ENCODE measurements at places on chromosomes 1 and 21.

- no peak for DNase-seq
Observed at GRCh38 chr1:234769986-234770795, 160.2 kb upstream of the IRF2BP2 start.

DNA sequence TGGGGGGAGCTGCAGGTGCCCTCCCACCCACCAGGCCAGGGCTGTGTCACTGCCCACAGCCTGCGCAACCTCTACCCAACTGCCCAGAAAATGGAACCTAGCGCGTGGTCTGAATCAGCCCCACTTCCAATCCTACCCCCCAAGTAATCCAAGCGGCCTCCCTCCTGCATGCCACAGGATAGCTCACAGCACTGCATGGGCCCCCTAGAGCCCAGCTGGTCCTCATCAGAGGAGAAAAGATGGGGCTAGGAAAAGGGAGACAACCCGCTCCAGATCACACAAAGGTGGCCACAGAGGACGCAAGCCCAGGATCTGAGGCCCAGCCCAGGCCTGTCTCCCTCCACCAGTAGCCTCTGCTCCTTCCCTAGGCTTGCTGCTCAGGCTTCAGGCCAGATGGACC, 6.2 kb downstream of the ADGRB2 start:
- DNase-seq: no peak

GRCh38 chr21:25453524-25453923, 153.8 kb downstream of the MRPL39 start:
- no peak for DNase-seq

- DNase-seq: no peak
Observed at GRCh38 chr1:118751166-118751565, 237.0 kb downstream of the TBX15 start.

DNA sequence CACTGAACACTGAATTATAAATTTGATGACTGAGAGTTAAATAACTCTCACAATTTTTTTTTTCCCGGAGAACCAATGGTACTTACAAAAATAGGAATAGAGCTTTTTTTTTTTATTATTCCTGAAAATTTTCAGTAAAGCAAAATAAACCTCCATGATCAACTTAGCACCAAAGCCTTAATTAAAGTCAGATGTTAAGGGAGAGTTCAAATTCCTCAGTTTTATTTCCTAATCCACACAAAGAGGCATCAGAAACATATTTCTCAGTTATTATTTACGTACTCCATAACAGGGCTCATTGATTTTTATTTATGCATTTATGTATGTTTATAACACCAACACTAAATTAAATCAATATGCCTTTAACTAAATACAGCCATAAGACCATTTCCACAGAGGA, 55.5 kb downstream of the PLPPR5 start:
- DNase-seq: no peak

DNA sequence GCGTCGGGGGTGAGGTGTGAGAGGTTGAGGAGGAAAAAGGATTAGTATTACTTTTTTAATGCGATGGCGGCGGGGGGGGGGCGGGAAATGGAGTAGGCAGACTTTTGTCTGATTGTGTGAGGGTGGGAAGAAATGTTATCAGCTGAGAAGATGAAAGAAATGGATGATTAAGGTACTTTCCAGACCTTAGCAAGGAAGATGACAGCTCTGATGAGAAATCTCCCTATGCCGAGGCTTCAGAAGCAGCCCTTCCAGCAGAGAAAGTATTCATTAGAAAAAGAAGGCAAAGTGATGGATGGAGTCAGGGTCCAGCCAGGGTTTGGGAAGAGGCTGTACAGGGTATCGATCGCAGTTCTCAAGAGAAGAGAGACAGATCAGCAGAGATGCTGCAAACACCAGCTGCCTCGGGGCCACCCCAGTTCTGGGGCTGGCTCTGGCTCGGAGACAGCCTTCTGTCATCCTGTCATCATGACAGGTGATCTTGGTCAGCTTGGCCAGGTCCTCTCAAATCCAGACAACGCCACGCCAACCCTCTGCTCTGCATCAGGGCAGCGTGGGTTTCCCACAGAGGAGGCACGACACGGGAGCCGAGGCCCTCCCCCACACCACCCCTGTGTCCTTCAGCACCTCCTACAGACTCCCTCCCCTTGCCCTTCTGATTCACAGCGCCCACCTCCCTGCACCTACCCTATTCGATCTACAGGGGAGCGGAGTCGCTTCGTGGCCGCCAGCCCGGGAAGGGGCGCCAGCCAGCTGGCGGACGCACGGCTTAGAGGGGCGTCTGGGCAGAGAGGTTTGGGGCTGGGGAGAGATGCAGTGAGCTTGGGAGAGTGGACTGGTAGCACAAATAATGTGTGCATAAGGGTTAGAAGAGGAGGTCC, 674 bp upstream of the ATXN7L2 start:
- DNase-seq: no peak

DNA sequence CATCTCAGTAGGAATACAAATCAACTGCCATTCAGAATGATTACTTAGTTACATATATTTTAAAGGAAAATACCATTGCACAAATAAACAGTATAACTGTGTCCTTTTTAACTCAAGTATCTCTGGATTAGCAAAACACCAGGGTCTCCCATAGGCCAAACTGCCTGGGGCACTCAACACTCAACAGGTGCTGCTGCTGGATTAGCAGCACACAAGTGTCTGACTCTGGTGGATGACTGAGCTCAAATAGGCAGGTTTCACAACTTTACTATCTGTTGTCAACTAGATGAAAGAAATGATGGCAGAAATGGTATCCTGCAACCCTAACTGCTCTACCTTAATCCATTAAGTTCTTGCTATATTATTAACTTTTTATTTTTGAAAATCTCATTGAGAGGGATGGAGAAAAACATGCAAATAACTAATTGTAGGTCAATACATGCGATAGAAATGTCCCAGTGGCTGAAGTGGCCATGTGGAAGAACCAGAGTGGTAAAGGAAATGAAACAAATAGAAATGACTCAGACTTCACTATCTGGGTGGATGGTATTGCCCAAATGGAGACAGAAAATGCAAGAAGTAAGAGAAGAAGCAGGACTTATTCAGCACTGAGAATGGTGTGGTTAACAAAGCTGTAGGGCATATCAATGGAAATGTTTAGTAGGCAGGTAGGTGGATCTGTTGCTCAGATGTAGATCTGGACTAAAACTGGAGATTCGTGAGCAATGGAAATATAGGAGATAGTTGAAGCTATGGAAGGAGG, 90.8 kb upstream of the CCDC190 start:
- no peak for DNase-seq

DNA sequence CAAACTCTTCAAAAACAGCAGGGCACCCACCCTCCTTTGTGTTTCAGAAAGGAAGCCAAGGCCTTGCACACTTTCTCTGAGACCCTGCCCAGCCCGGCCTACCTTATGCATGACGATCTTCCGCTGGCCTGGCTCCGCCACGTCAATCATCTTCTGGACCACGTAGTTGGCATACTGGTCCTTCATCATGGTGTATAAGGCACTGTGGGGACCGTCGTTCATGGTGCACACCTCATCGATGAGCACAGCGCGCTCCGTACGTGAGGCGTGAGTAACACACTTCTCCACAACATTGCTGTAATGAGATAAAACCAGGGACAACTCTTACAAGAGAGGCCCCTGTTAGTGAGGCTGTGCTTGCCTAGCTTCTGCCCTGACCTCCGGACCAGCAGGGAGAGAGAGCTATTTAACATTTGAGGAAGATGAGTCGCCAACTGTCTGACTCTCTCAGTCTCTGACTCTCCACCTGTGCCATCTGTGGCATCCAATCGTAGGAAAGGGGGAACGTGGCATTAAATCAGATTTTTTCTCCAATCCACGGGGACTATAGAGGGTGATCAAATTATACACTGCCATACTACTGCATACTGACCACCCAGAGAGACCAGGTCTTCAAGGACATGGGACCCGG, 28.1 kb upstream of the SDC3 start:
- no peak for DNase-seq

DNA sequence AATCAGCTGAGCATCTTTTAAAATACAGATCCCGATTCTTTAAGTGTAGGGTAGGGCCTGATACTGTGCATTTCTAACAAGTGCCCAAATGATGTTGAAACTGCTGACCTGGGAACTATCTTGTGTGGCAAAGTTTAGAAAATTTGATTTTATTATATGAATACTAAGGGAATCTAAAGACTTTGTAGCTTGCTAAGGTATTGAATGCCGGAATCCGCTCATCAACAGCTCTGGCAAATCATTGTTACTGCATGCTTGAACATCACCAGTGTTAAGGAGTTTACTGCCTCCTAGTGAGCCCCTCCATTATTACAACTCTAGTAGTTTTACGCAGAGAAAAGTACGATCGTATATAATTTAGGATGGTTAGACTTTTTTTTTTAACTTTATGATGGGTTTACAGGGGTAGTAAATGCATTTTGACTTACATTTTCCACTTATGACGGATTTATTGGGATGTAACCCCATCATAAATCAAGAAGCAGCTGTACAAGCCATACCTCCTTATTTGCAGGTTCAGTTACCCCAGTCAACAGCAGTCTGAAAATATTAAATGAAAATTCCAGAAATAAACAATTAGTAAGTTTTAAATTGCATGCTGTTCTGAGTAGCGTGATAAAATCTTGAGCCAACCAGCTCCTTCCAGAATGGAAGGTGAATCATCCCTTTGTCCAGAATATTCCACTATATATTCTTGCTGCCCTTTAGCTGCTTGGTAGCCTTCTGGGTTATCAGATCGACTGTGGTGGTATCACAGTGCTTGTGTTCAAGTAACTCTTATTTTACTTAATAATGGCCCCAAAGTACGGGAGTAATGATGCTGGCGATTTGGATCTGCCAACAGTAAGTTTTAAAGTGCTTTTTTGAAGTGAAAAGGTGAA, 892 bp downstream of the TYW3 start:
- DNase-seq: peak; percentile 90

- DNase-seq: no peak
Observed at GRCh38 chr1:244137276-244137675, 86.2 kb downstream of the ZBTB18 start.

- DNase-seq: no peak
Observed at GRCh38 chr1:92655197-92655801, 129.6 kb downstream of the EVI5 start.

DNA sequence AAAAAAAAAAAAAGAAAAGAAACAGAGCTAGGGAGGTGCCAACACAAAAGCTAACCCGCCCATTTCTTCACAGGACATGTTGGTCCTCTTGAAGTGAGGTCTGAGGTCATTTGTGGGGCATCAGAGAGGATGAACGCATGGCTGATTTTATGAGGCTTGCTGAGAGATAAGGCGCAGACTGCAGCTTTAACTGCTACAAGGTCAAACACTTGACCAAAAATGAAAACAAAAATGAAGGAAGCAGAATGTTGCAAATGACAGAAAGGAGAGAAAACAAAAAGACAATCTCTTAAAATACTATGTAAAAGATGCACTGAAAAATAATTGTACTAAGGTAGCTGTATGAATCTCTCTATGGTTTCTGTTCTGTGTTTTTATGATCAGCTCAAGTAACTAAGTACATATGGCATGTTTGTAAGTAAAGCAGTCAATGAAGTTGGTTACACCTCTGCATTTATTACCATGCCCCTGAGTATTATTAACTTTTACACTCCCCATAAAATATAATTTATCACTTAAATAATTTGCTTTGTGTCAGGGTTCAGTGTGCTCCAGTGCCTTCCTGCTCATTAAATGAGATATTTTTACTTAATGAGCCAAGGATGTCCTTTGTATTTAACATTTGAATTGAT, 249.1 kb upstream of the NR5A2 start:
- no peak for DNase-seq

- DNase-seq: no peak
Observed at GRCh38 chr1:179823693-179824092, 53.9 kb downstream of the TOR1AIP2 start.

DNA sequence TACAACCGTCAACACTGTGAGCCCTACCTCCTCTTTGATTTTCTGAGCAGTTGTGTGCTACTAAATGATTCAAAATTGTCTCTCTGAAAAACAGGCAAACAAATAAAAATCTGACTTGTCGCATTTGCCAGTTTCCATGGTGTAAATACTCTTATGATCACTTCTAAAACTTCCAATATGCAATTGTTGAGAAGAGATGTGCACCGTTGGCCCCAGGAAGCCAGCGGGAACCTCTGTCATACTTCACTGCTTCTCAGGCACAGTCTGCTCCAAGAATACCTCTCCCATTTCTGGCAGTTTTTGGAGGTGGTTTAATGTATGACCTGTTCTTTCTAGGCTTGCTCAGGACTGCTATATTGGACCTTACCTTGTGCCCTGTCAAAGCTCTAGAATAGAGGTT, 196.0 kb upstream of the NCAM2 start:
- peak; percentile 67 for DNase-seq

- peak; percentile 64 for DNase-seq
Observed at GRCh38 chr1:33010932-33011731, 25.6 kb downstream of the AK2 start.

DNA sequence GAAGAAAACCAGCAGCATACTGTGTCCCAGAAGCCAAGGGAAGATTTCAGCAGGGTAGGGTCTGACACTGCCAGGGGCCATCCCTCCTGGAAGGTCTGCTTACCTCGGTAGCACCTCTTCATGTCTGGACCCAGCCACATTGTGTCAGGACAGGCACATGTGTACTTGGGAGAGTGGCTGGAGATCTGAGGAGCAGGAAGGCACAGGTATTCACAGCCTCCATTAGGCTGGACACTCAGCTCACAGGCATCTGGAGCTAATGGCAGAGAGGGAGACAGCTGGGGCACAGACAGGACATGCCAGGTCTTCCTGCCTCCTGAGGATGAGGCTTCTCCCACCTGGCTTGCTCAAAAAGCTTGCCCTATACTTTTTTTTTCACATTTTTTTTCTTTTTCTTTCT, 19.9 kb upstream of the MAGOH start:
- no peak for DNase-seq

GRCh38 chr1:30785714-30786113, 28.1 kb upstream of the LAPTM5 start:
- DNase-seq: no peak

GRCh38 chr21:23812485-23812884, 1794.8 kb downstream of the MRPL39 start:
- DNase-seq: no peak

GRCh38 chr1:41672173-41672572, 187.7 kb upstream of the EDN2 start:
- DNase-seq: no peak

DNA sequence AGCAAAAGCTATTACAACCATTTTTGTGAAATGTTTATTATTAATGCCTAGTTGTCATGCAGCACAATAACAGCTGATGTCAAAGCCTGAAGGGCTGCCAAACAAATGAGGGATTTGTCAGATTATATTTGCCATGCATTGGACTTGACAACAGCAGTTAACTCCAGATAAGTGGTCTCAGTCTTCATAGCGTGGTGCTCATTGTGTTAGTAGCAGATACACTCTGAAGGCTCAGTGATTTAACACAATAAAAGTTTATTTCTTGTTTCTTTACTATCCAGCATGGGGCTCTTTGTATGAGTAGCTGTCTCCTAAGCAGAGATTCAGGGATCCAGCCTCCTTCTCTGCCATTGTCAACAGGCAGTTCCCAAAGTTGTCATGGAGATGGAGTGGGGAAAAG, 76.0 kb upstream of the PTGFRN start:
- no peak for DNase-seq

DNA sequence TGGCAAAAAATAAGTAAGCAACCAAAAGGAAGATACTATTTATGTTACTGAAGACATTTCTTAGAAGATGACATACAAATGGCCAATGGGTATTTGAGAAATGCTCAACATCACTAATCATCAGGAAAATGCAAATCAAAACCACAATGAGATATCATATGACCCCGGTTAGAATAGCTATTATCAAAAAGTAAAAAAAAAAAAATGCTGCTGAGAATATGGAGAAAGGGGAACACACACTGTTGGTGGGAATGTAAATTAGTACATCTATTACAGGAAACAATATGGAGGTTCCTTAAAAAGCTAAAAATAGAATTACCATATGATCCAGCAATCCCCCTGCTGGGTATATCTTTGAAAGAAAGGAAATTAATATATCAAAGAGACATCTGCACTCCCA, 34.3 kb upstream of the CREG1 start:
- no peak for DNase-seq

Measured in pons (tissue), 1 donor.